Central memory CD8-positive, alpha-beta T cell (primary cell): ENCODE measurements at places on chromosomes 16 and 17.

DNA sequence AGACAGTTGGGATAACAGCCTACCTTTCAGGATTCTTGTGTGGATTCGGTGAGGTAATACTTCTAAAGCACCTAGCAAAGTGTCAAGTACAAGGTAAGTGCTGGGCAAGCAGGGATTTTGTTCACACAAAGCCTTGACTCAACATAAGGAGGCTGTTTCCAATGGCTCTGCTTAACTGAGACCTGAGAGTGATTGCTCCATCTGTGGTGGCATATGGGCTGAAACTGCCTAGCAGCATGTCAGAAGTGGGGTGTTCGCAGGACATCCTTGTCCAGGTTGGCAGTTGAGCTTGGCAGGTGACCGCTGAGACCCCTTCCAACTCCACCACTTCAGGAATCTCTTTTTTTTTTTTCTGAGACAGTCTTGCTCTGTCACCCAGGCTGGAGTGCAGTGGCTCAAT lies 19.8 kb downstream of the IL4R start:
- no peak for DNase-seq

GRCh38 chr17:17696085-17696484 lies 14.8 kb downstream of the RAI1 start:
- DNase-seq: no peak

GRCh38 chr16:86357950-86358349 lies 152.4 kb upstream of the FOXF1 start:
- no peak for DNase-seq

- peak; percentile 51 for DNase-seq
Measured at GRCh38 chr17:35879773-35880654, at the start of gene CCL5. TSS of gene CCL5 (minus strand) at chr17:35880360.

DNA sequence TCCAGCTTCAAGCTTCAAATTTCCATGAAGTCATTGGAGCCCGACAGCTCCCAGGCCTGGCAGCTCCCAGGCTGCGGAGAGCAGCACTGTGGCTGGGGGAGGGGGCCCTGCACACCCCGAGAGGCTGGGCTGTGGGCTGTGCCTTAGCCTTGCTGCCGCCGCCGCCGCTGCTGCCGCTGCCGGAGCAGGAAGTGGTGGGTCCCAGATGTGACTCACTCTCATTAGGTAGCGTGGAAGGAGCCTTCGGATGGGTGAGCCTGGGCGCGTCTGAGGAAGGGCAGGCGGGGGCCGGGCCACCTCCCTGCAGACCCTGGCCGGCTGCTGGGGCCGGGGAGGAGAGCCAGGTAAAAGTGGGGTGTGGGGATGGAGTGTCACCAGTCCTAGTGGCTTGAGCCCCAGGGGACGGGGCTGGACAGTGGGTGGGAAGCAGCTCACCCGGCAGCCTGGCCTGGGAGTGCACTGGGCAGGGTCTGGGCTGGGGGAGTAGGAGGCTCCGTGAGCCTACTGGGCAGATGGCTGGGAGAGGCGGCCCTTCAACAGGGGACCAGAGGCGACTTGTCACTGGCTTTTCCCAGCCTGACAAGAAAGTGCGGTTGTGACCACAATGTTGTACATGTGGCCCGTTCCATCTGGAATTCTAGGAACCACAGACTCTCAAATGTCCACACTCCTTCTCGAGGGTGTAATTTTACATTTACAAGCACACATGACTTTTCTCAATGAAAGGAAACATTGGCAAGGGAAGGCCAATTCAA lies at the start of gene ADCY7:
ADCY7 (plus strand) TSS at position 215 of the 755 bp plus-strand sequence. CDS start 21,629 bp downstream, outside the sequence.
- peak; percentile 73 for DNase-seq

DNA sequence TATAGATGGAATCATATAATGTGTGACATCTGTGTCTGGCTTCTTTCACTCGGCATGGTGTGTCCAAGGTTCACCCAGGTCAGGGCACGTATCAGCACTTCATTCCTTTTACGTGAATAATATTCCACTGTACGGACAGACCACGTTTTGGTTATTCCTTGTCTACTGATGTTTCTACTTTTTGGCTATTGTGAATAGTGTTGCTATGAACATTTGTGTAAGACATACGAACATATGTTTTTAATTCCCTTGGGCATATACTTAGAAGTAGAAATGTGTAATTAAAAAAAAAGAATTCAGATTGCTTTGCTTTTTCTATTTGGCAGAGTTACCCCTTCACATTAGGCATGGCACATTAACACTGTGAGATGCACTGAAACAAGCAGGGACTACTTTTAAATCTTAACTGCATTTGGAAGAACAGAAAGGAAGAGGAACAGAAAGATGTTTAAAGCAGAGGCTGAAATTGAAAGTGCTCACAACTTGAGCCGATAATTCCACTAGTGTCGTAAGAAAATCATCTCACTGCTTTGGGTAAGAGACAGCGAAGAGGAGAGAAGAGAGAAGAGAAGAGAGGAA lies 105.3 kb downstream of the VPS53 start:
- no peak for DNase-seq

- DNase-seq: no peak
Measured at GRCh38 chr17:56298846-56299245, 145.6 kb downstream of the ANKFN1 start.

- no peak for DNase-seq
Measured at GRCh38 chr17:34091975-34092374, 163.1 kb upstream of the CCL2 start.

- peak; percentile 59 for DNase-seq
Measured at GRCh38 chr17:64028874-64029464, 8.5 kb upstream of the ICAM2 start.

DNA sequence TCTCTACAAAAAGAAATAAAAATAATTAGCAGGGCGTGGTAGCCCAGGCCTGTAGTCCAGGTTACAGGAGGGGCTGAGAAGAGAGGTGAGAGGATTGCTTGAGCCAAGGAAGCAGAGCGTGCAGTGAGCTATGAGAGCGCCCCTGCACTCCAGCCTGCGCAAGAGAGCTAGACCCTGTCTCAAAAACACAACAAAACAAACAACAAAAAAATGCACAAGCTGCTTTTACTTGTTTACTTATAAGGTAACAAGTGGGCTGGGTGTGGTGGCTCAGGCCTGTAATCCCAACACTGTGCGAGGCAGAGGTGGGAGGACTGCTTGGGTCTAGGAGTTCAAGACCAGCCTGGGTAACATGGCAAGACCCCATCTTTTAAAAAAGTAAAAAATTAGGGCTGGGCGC lies 1.7 kb downstream of the CYTH1 start:
- no peak for DNase-seq

DNA sequence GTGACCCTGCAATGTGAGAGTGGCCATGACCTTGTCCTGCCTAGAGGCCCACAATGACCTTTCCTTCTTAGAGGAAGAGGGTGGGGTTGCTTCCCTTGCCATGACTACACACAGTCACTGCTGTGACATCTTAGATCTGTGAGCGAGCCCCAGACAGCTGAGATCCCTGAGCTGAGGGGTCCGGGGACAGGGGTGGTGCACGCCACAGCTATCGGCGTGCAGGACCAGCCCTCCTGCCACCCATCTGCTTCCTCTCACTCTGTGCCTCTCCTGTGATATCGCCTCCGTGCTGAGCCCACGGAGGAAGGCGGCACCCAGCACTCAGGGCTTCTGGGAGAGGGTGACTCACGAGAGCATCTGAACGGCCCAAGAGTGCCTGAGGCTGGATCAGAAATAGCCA lies 35.2 kb downstream of the KIAA0513 start:
- no peak for DNase-seq

DNA sequence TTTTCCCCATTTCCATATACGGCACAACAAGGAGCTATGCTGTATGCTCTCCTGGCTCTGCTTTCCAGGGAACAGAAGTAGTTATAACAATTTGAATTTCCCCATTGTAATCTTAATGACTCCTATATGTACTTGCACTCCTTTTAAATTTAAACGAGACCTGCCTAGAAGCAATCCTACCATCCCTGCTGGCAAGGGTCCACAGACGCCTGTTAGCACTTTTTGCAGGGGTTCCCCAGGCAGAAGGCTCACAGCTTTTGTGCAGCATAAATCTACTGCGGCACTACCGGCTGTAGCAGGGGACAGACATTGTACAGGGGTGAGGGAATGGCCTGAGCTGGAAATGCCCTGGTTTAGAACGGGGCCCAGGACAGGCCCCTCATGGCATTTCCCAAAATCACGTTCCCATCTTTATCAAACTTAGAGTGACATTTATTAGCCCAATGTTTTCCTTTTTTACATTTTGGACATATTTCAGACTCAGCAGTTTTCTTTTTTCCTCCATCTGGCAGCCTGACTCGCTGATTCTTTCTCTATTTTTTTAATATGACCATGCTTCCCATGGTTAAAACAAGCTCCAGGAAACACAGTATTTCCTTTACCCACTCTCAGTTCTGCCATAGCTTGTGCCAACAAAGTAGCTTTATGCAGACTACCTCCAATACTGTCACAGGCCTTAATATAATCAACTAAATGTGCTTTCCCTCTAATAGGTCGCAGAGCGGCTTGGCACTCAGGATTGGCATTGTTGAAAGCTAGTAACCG lies 35.4 kb upstream of the USP22 start:
- DNase-seq: no peak

GRCh38 chr17:8740486-8740885 lies 4.2 kb downstream of the CCDC42 start:
- peak; percentile 32 for DNase-seq

DNA sequence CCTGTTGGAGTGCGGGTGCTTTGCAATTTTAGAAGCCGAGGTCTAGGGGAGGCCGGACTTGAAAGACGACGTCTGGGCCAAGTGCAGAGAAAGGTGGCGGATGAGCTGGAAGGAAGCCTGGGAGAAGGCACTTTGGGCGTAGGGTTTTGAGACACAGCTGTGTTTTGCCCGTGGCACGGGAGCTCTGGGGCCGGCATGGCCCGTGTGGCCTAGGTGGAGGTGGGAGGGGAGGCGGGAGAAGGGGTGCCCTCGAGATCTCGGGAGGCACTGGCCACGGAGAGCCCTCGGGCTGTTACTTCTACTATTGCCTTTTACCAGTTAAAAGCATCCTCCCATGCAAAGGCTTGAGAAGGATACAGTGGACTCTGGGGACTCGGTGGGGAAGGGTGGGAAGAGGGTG lies 161.9 kb downstream of the FOXL1 start:
- no peak for DNase-seq

DNA sequence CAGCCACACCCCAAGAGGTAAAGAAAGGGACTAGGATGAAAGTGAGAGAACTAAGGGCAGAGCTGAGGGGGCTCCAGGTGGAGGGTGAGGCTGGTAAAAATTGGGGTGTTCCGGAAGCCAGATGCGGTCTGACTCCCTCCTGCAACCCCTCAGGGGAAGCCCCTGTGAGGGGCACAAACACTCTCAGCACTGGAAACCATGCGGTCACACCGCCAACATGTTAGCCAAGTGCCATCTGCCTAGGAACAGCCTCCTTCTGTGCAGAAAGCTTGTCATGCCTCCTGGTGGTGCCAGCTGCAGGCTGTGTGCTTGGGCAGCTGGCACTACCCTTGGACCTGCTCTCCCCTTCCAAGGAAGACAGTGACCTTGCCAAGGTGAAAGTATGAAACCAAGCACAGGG lies 83.5 kb upstream of the RPL38 start:
- DNase-seq: no peak
